ENCODE measurements at places on chromosomes 3 and 15.

- DNase-seq = no peak
Observed at GRCh38 chr3:23294770-23295387, 91.8 kb downstream of the UBE2E2 start.

- no peak for DNase-seq
Observed at GRCh38 chr3:6301626-6302025, 559.3 kb upstream of the GRM7 start.

DNA sequence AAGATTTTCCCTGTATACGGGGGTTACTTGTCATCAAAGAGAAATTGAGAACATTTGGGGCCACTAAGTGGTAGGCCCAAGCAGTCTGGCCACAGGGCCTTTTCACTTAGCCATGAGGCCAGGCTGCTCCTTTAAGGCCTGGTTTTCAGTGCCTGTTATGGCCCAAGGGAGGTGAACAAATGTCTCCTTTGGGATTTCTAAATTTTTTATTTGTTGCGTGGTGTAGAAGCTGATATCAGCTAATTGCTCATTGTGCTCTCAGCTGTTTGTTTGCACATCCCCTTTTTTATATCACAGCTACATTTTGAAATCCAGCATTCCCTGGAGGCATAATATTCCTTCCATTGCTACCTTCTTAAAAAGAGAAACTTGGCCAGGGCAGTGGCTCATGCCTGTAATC is 48.5 kb downstream of the RLBP1 start:
- DNase-seq = no peak

- DNase-seq = no peak
Observed at GRCh38 chr3:6509576-6509975, 351.3 kb upstream of the GRM7 start.

GRCh38 chr3:27176256-27176655 is 192.9 kb downstream of the NEK10 start:
- no peak for DNase-seq

DNA sequence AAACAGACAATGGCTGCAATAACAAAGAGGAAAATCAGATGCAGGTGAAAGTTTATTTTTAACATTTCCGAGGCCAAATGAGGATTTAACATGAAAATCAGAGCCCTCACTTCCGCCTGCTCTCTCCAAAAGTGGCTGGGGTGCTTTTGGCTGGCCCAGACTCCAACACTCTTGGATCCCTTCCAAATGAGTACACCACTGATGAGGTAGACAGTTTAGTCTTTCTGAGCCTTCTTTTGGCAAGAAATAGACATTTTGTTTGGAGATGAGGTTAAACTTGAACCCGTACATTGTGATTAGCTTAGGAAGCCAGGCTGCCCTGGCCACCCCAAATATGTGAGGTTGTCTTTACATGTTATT is 51.0 kb upstream of the TRA2B start:
- DNase-seq = no peak

- DNase-seq = no peak
Observed at GRCh38 chr3:184337399-184337714, at the start of gene FAM131A. Gene FAM131A (plus strand): TSS chr3:184337600. CDS start chr3:184337631, 31 bp downstream.

DNA sequence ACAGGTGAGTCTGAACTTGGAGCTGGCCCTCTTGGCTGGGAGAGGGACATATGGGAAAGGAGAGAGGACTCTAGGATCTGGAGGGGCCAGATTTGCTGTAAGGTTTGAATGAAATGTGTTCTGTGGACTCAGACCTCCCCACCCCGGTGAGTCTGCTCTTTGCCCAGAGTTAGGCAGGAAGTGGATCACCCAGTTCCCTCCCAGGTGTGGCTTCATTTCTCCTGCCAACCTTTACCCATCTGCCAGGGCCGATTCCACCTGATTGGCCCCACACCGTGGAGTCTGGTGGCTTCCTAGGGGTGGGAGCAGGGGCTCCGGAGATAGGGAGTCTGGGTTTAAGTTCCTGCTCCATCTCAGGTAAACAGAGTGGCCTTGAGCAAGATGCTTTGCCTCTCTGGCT is 25.5 kb downstream of the CD276 start:
- DNase-seq = no peak

- no peak for DNase-seq
Observed at GRCh38 chr3:46495901-46496456, 1.8 kb upstream of the RTP3 start.

GRCh38 chr3:112074616-112075497 is 11.3 kb upstream of the C3orf52 start:
- DNase-seq = no peak

DNA sequence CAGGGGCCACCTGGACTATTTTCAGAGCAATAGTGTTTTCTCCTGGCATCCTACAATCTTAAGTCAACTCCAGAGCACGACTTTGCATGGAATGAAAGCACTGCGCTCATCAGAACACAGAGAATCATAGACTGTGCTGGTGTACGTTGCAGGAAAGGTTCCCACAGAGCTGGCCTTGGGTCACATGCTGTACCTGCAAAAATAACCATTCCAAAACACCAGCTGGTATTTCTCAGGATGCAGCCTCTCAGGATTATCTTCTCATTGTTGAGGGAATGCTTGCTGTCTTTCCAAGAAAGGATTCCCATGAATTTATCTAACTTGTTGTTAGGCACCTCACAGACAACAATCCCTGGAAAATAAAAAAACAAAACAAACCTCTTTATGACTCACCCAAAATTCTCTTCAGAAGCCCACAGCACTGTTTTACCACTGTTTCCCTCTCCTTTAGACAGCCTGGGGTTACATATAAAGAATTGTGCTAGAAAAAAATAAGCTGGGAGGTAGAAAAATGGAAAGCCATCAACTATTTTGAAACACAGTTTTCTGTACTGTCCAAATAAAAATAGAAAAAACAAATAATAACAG is 131.7 kb downstream of the ATP8B4 start:
- DNase-seq = no peak

GRCh38 chr3:128491941-128492670 is 895 bp downstream of the GATA2 start:
- DNase-seq = no peak

GRCh38 chr3:114011059-114011797 is 45.1 kb downstream of the CCDC191 start:
- DNase-seq = no peak

DNA sequence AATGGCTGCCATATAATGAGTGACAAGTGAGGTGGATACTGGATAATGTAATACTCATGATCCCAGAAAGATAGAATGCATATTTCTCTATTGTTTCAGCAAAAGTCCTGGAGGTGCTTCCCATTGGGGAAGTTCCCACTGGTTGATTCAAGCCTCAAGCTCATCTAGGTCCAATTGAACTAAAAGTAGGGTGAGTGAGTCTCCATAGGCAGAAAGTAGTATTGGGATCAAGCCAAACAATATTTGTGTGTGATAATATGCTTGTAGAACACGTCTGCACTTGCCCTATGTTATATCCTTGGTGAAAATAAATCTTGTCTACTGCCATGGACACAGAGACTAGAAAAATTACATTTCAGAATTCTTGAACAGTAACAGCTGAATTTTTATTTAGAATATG is 14.8 kb upstream of the ZBTB20 start:
- no peak for DNase-seq

- DNase-seq = no peak
Observed at GRCh38 chr3:179995406-179995805, 41.3 kb downstream of the PEX5L start.

DNA sequence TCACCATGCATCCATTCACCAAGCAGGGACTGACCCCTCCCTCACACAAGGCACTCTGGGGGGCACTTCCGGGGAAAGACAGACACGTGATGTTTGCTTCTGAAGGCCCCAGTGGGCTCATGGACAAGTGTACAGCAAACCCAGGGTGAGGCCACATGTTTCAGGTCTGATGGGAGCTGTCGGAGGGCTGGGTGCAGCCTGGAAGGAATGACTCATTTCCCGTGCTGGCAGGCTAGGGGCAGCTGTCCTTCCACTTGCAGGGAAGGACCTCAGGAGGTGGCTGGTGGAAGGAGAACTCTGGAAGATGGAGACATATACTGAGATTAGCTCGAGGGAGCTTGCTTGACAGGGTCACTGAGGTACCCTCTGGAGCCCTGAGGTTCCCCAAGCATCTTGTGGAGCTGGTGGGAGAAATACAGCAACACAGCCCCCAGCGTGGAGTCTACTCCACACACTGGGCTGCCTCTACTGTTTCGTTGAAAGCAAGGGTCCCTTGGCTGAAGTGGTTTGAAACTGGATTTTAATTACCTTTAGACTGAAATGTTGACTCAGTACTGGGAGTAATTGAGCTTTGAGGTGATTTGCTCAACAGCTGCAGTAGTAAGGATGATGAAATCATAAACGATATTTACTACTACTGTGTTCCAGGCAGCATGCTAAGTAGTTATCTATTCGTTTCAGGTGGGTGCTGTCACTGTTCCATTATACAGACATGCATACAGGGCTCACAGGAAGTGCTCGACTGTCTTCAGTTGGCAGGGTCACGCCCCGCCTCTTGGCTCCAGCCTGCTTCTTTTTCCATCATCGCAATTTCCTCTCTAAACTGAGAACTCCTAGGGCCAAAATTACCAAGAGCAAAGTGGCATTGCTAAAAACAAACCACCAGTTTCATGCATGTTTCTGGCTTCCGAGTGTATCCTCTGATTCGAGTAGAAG is 230.4 kb downstream of the ADAMTS17 start:
- no peak for DNase-seq

- DNase-seq = no peak
Observed at GRCh38 chr3:96209699-96210098, 604.7 kb upstream of the EPHA6 start.

DNA sequence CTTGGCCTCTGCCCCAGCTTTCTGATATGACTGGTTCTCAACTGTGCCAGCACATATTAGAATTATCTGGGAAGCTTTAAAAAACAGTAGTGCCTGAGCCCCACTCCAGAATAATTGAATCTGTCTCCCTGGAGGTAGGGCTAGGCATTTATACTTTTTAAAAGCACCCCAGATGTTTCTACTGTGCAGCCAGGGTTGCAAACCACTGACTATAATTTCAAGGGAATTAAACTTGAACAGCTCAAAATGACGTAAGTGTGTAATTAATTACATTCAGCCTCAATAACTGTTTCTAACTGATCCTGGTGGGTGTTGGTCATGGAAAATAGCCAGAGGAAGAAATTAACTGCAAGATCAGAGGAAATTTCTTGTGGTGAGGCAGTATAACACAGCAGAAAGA is 4.4 kb upstream of the IRAK2 start:
- DNase-seq = no peak

- DNase-seq = no peak
Observed at GRCh38 chr3:179234199-179234598, 16.7 kb downstream of the KCNMB3 start.

DNA sequence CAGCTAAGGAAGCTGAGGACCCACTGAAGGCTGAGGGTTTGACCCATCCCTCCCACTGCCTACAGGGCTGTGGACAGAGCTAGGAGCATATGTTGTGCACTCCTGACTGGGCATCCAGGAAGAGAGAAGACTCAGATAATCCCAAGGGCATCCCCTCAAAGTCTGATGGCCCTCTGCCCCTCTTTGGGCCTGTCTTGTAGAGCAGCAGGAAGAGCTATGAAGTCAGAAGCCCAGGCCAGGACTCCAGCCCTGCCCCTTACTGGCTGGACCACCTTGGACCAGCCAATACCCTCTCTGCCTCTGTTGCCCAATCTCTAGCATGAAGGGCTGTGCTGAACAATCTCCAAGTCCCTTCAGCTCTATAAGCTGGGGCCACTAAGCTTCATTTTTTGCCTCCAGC is 210.8 kb downstream of the RPLP1 start:
- DNase-seq = no peak

- no peak for DNase-seq
Observed at GRCh38 chr3:169244119-169244864, 419.2 kb downstream of the MECOM start.

- DNase-seq = no peak
Observed at GRCh38 chr15:77001966-77002365, 7.0 kb downstream of the PSTPIP1 start.

GRCh38 chr15:42760759-42761158 is 23.8 kb upstream of the CDAN1 start:
- no peak for DNase-seq

- no peak for DNase-seq
Observed at GRCh38 chr3:58116985-58117384, 93.8 kb downstream of the DNASE1L3 start.

DNA sequence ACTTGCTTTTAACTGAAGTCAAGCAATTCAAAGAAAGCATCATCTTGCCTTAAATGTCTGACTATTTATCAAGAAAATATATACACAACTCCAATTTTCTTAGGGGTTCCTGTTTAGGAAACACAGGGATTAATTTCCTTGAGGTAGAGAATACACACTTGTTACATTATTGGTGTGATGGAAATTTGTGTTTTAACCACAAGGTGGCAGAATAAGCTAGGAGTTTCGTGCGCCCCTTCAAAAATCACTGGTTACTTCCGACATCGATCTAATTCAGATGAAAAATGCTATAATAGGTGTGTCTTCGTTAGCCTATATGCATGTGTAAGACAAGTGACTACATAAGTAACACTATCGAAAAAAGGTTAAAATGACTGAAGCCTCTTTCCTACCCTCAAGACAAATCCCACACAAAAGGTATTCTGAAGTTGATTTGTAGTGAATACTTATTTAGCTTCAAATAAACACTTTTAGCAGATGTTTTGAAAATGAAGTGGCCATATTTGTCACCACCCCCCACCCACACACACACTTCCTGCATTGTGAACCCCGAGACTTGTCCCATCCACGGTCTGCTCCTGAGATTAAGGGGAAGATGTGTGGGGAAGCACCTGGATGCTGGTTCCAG is 246.5 kb downstream of the ROBO1 start:
- DNase-seq = no peak

GRCh38 chr15:60582370-60583036 is 103.6 kb upstream of the ICE2 start:
- DNase-seq = peak; percentile 60

- DNase-seq = no peak
Observed at GRCh38 chr15:54884312-54884711, 312.4 kb downstream of the RSL24D1 start.

DNA sequence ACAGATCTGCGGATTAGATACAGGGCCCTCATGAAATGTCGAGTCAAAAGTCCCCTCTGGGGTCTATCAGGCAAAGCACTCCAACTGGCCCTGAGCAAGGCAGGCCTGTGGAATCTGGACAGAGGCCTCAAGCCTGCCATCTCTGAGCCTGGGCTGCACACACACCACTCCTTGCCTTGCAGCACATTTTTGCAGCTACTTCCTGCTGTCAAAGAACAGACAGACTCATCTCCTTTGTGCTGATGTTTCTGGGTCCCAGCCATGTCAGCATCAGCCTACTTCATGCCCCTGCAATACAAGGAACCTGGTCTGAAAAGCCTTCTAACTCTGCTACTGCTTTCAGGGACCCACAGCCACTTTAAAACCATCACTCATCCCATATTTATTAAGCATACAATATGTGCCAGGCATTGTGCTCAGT is 60.6 kb upstream of the IL12A start:
- DNase-seq = no peak

DNA sequence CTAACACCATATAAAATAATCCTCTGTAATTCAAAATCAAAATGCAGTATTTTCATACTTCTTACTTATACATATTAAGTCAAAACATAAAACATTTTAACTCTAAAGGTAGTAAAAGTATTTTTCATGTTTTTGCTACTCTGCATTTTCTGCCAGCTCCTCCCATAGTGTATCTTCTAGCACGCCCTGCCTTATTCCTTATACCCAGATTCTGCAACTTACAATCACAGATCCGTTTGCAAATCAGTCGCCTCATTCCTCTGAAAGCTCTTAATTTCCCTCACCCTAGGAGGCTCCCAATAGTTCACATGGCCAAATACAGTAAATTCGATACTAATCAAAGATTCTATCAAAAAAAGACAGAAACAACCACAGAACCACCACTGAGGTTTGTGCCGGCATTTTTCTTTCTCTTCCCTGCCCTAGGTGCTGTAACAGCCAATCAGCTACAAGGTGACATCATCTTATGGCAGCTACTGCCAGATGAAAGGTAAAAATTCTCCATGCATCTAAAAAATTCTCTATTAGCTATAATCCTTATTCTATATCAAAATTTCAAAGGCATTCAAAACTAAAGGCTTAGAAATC is 72.9 kb downstream of the CLASP2 start:
- no peak for DNase-seq
